ENCODE measurements at places on chromosomes 6 and 20. TPM values are rescaled to one million over a fixed set of nuclear protein-coding genes. Genes with fewer than 3 reads are reported as not detected.

DNA sequence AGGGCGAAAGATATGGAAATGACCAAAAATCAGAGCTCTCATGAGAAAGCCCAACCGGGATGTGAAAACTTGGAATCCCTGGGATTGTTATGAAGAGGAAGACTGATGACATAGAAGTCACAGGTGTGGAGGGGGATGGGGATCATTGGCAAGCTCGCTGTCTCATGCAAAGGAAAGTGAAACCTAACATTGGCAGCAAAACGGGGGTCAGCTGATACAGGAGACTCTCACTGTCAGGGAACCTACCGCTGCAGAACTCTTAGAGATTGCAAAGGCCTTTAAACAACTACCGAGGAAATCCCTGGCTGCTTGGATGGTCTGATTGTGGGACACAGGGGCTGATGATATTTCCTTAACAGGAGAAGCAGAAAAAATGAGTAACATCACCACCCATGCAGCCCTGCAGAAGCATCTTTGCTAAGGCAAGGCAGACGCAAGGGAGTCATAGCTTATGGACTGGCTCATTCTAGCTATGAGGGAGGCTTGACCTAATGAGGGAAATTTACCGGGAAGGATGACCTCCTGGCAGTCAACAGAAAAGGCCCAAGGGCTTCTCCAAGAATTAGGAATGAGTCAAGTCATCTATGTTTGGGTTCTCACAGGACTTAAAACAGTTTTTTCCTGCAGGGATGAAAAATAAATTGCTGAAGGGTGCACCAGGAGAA lies 7.0 kb downstream of the MUC21 start:
- peaks cover 1% of the 10 kb centered on the region for H3K36me3 ChIP-seq
- H3K4me3 ChIP-seq: peak overlapping the region; percentile 55
- H3K27me3 ChIP-seq: no peaks in the 10 kb centered on the region
- peaks cover 13% of the 10 kb centered on the region for H3K4me1 ChIP-seq
- DNase-seq: peak; percentile 14
- H3K27ac ChIP-seq: peak overlapping the region; percentile 64

- no peaks in the 10 kb centered on the region for H3K4me1 ChIP-seq
- H3K36me3 ChIP-seq: no peaks in the 10 kb centered on the region
- H3K4me3 ChIP-seq: no peak overlapping the region
Measured at GRCh38 chr6:43953256-43953655, 174.0 kb downstream of the MRPL14 start.

- H3K4me1 ChIP-seq: peaks cover 23% of the 10 kb centered on the region
- H3K4me3 ChIP-seq: no peak overlapping the region
- DNase-seq: no peak
- H3K27ac ChIP-seq: no peak overlapping the region
- peaks cover 63% of the 10 kb centered on the region for H3K27me3 ChIP-seq
Measured at GRCh38 chr6:128516514-128516898, 3.9 kb downstream of the PTPRK start.

GRCh38 chr6:52160472-52161104 lies 25.6 kb upstream of the IL17A start:
- H3K4me1 ChIP-seq: peaks cover 57% of the 10 kb centered on the region
- H3K36me3 ChIP-seq: peaks cover 2% of the 10 kb centered on the region
- no peak for DNase-seq
- no peak overlapping the region for H3K4me3 ChIP-seq
- H3K27me3 ChIP-seq: peaks cover 31% of the 10 kb centered on the region
- peak overlapping the region; percentile 69 for H3K27ac ChIP-seq

GRCh38 chr20:59573837-59574236 lies 30.5 kb upstream of the PHACTR3 start:
- no peaks in the 10 kb centered on the region for H3K36me3 ChIP-seq
- peaks cover 30% of the 10 kb centered on the region for H3K27me3 ChIP-seq
- H3K27ac ChIP-seq: no peak overlapping the region
- no peaks in the 10 kb centered on the region for H3K4me1 ChIP-seq
- H3K4me3 ChIP-seq: no peak overlapping the region
- DNase-seq: no peak

DNA sequence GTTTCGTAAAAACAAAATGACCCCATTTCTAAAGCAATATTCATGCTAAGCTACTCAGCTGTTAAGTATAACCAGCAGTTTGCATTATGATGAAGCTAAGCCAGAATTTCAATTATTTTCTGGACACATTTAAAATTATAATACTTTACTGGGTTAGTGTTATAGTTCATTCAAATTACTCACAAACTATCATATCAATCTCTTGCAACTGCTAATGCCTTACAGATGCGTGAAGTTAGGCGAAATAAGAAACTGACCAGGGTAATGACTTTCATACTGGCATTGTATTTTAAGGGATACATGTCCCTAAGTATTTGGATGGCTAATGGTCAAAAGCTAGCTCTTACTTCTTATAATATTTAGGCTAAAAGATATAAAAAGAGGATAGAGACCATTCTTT lies 249.6 kb downstream of the TSHZ2 start:
- peaks cover 5% of the 10 kb centered on the region for H3K36me3 ChIP-seq
- peaks cover 27% of the 10 kb centered on the region for H3K4me1 ChIP-seq
- DNase-seq: no peak
- H3K4me3 ChIP-seq: no peak overlapping the region

GRCh38 chr6:139742671-139743070 lies 368.2 kb upstream of the CITED2 start:
- no peaks in the 10 kb centered on the region for H3K4me1 ChIP-seq
- no peaks in the 10 kb centered on the region for H3K36me3 ChIP-seq
- H3K27ac ChIP-seq: no peak overlapping the region
- H3K4me3 ChIP-seq: no peak overlapping the region

DNA sequence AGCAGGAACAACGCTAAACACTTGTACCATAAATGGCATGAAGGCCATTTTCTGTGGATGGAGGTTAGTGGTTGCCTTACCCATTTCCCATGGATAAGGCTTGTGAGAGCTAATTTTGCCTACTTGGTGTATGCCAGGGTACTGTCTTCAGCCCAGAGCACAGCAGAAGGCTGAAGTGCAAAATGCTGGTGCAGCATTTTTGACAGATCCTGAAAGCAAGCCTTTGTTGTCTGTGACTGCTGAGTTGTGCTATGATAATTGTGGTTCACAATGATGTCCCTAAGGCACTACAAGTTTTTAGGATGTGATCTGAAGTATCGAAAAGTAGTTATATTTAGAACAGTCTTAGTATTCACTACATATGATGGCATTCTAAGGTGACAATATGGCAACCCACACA lies 14.7 kb upstream of the HMGN3 start:
- DNase-seq: no peak
- no peaks in the 10 kb centered on the region for H3K4me1 ChIP-seq
- no peaks in the 10 kb centered on the region for H3K27me3 ChIP-seq
- H3K27ac ChIP-seq: no peak overlapping the region
- no peaks in the 10 kb centered on the region for H3K36me3 ChIP-seq

GRCh38 chr6:97841763-97842162 lies 558.7 kb upstream of the MMS22L start:
- no peak for DNase-seq
- no peak overlapping the region for H3K4me3 ChIP-seq
- no peaks in the 10 kb centered on the region for H3K4me1 ChIP-seq
- H3K27me3 ChIP-seq: no peaks in the 10 kb centered on the region
- H3K27ac ChIP-seq: no peak overlapping the region

- H3K27ac ChIP-seq: no peak overlapping the region
- no peak overlapping the region for H3K4me3 ChIP-seq
- H3K4me1 ChIP-seq: peaks cover 8% of the 10 kb centered on the region
- no peak for DNase-seq
- H3K36me3 ChIP-seq: no peaks in the 10 kb centered on the region
- peaks cover 11% of the 10 kb centered on the region for H3K27me3 ChIP-seq
Measured at GRCh38 chr6:2448826-2449571, 203.6 kb upstream of the GMDS start.

DNA sequence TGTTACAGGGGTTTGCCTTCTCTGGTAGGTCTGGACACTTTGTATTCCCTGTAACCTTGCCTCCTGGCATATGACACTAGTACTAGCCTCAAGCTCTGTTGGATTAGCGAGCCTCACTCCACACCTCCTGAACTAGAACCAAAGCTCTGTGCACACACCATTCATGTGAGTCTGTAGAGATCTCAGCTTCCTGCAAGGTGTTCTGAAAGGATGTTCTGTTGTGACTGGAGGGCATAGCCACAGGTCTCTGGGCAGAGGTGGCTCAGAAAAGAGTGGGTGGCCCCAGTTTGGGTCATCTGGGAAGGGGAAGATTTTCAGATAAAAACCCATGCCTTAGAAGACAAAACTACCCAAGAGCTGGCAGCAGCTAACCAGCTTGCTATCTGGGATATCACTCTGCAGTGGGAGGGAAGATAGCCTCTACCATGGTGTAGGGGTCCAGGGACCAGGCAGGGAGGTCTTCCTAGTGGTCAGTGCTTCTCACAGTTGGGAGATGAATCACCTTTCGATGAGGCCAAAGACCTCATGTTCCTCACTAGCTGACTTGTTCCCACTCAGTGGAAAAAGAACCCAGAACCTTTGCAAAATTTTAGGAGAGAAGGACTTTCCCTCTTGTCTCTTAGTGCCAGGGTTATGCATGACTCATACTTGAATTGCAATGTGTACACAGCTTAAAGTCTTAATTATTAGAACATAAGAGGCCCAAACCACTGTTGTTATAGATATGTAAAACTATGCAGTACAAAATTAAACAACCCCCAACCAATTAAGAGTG lies 41.4 kb downstream of the HLA-F start:
- H3K27ac ChIP-seq: no peak overlapping the region
- peaks cover 2% of the 10 kb centered on the region for H3K36me3 ChIP-seq
- H3K27me3 ChIP-seq: peaks cover 2% of the 10 kb centered on the region
- no peak for DNase-seq

GRCh38 chr6:41748542-41748941 lies 1.3 kb upstream of the PGC start:
- no peak overlapping the region for H3K27ac ChIP-seq
- H3K27me3 ChIP-seq: peaks cover 7% of the 10 kb centered on the region

- H3K4me1 ChIP-seq: peaks cover 7% of the 10 kb centered on the region
- no peaks in the 10 kb centered on the region for H3K36me3 ChIP-seq
- no peaks in the 10 kb centered on the region for H3K27me3 ChIP-seq
- DNase-seq: peak; percentile 12
Measured at GRCh38 chr6:131182991-131183425, 47.7 kb downstream of the AKAP7 start.

DNA sequence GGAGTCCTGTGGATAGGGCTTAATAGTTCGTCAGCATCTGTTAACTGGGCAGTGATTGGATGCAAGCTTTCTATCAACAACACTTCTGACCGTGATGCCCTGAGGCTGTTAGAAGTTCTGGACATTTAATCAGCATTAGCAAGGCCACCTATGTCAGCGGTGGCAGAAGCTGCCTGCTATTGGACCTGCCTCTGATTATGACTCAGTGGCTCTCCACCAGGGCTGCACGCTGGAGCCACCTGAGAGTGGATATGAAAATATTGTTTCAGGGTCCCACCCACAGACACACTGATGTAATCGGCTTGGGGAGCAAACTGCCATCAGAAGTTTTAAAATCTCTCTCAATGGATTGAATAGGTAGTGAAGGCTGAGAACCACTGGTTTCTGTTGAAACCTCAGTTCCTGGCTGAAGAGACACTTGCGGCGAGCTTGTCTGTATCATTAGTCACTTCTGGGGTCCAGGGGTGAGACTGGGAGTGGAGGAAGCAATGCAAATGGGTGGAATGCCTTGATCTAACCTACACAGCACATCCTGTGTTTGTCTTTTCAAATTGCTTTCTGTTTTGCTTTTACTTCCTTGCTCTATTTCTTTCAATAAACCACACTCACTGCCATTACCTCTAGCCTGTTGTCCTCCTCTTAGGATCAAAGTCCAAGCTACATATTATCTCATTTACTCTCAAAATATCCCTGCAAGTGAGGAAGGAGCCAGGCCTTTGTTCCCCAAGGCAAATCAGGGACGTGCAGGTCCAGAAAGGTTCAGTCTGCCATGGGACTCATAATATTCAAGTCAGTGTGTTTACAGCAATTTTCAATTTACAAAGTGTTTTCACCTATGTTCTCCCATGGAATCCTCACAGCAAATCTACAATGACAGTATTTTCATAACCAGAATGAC lies 4.2 kb downstream of the CLIC5 start:
- peaks cover 55% of the 10 kb centered on the region for H3K4me1 ChIP-seq
- peaks cover 6% of the 10 kb centered on the region for H3K36me3 ChIP-seq
- H3K27ac ChIP-seq: peak overlapping the region; percentile 74

The CASS4 gene
- 6.7 TPM for total RNA-seq

The MDC1 gene
- total RNA-seq: 93.7 TPM

The SRSF12 gene
- total RNA-seq: 0.10 TPM

The LYRM2 gene
- total RNA-seq: 32.8 TPM

The AIG1 gene
- total RNA-seq: 2.6 TPM

The LHFPL5 gene
- not detected for total RNA-seq

The EYA2 gene
- not detected for total RNA-seq

The EFCAB8 gene
- total RNA-seq: 0.39 TPM

The SLC4A11 gene
- 3.3 TPM for total RNA-seq
